ENCODE measurements at places on chromosomes 13 and 19. TPM values are rescaled to one million over a fixed set of nuclear protein-coding genes. Genes with fewer than 3 reads are reported as not detected.

PDE4C gene
- 0.10 TPM for total RNA-seq

SOX1 gene
- not detected for total RNA-seq

MEIOSIN gene
- total RNA-seq: not detected

RFPL4A gene
- total RNA-seq: not detected

ZNF761 gene
- 16.7 TPM for total RNA-seq

ZNF433 gene
- total RNA-seq: 3.5 TPM

GPC6 gene
- 0.20 TPM for total RNA-seq

DNA sequence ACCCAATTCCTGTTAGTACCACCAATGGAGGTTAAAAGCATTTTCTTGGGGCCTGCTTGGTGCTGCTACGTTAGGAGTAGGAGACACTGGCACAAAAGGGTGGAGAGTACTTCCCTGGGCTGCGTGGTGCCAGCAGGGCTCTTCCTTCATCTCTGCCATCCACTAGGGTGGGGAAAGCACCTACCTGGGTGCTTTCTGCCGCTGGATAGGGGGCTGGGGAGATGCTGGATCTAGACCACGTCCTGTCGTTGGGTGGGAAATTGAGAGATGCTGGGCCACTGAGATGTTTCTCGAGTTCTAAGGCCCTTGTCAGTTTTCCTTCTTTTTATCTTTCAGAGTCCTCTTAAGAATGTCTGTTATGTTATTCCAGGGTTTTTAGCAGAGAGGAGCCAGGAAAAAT, 6.7 kb upstream of the FCGBP start:
- DNase-seq: no peak

DNA sequence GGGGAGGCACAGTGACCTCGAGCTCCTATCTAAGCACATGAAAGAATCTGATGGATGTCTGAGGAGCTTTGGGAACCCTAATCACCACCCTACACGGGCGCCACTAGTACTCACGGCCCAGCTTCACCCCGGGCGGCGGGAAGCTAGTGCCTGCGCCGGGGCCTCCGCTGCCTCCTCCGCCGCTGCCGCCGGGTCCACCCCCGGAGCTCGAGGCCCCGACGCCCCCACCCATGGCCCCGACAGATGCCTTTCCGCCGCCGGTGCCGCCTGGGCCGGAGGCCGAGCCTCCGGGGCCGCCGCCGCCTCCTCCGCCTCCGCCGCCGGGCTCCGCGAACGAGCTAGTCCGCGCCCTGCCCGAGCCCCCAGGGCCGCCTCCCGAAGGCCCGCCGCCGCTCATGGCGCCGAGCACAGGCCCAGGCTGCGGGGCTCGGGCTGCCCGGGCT, 312 bp downstream of the GSK3A start:
- DNase-seq: no peak

DNA sequence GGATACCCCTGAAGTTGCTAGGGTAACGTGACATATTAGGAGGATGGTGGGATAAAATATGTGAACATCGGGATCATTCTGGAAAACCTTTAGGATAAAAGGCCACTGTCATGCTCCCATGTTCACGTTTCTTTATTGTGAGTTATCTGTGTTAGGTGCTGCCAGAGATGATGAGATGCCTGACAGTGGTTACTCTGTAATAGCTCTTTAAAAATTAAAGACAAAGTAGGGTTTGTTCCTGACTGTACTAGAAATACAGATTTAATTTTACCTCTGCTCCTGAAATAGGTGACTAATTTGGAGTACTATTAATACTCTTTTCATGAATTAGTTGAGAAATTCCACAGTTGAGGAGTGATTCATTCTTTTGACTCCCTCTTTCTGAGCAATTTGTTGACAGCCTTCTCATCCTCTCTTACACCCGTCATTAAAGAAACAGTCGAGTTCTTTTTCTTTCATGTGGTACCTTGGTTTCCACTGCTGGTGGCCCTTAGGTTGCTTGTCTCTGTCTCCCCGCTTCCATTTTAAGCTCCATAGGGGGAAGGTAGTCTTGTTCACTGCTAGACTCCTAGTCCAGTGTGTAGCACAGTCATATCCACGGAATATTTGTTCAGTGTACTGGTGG, 28.4 kb downstream of the SAE1 start:
- DNase-seq: no peak

DNA sequence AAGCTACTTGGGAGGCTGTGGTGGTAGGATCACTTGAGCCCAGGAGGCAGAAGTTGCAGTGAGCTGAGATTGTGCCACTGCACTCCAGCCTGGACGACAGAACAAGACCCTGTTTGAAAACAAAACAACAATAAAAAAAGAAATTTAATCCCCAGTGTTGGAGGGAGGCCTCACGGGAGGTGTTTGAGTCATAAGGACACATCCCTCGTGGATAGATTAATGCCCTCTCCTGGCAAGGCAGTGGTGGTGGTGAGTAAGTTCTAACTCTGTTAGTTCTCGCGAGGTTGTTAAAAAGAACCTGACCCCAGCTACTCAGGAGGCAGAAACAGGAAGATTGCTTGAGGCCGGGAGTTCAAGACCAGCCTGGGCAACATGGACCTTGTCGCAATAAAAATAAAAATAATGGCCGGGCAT, 27.6 kb upstream of the SIN3B start:
- peak; percentile 67 for DNase-seq

- peak; percentile 33 for DNase-seq
These were observed 21.4 kb downstream of the KCTD4 start for GRCh38 chr13:45179428-45179827.

GRCh38 chr13:98181111-98181815, 4.2 kb upstream of the RNF113B start:
- DNase-seq: no peak

GRCh38 chr19:46755853-46756543, 9.7 kb upstream of the STRN4 start:
- no peak for DNase-seq

DNA sequence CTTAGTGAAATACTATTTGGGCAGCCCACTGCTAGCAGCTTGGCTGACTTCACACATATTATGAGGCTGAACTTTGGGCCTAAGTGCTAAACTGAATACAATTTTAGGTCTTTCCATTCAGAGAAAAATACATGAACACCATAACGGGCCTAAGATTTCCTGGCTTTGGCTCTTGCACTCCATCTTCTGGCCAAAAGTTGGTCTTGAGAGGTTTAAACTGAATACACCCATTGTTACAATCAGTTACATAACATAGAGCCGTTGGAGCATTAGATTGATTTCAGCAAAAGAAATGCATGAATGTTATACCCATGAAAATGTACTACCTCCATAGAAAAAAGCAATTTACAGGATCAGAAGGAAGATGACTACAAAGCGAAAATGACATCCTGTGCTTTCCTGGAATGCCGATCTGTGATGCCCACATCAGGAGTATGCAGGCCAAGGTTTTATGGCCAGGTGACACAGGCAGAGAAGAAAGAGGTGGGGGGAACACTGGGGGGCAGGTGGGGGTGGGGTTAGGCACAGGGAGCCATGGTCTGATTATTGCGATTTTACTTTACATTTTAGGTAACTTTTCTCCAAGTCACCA, 11.1 kb upstream of the SHISA2 start:
- peak; percentile 60 for DNase-seq

- no peak for DNase-seq
These were observed 5.0 kb upstream of the C19orf33 start for GRCh38 chr19:38298821-38299680.

DNA sequence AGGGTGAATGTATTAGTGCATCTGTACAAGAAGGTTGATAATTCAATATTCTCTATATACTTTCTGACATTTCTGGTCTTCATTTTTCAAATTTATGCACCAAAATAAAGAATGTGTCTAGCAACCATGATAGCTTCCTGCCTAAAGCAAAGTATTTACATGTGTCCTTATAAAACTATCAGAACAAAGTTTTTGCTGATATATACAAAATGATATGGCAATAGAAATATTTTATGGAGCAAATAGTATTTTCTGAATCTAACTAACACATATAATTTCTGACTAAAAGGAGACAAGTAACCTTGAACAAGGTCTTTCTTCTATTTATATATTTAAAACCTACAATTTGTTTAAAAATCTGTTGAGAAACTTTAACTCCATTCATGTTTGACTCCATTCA, 184.9 kb downstream of the DIAPH3 start:
- no peak for DNase-seq

- peak; percentile 44 for DNase-seq
These were observed 750 bp downstream of the RAB20 start for GRCh38 chr13:110560601-110561343.

GRCh38 chr13:113552786-113553434, 31.6 kb upstream of the TFDP1 start:
- DNase-seq: no peak

DNA sequence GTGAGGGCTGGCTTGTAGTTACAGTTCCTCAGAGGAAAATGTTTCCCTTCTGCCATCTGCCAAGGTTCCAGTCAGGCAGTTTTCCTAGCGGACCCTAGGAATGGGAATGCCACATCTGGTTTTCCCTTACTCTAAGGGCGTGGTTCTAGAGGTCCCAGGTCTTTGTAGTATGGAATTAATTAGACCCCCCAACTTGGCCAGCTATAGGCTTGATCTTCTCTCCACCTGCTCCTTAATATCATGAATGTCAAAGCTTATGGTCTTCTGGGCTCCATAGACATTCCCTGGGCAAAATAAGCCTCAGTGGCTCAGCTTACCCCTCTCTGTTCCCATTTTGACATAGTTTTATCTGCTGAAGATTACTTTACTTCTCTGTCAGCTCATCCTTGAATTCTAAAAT, 70.0 kb downstream of the ZNF568 start:
- no peak for DNase-seq

DNA sequence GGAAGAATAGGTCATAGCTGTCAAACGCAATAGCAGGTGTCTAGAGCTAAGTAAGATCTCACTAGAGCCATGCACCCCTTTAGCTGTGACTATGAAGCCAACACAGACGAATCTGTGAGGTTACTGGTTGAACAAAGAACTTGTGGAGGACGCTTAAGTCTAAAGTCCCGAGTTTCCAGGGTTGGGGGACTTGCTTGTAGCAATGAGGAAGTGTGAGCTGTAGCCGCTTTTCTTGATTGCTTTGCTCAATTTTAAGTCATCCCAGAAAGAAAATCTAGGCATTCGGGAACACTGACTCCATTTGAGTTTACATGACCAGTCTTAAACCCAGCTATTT, 1.6 kb downstream of the GPC5 start:
- DNase-seq: no peak

GRCh38 chr19:30882411-30883005, 466.7 kb downstream of the TSHZ3 start:
- no peak for DNase-seq

DNA sequence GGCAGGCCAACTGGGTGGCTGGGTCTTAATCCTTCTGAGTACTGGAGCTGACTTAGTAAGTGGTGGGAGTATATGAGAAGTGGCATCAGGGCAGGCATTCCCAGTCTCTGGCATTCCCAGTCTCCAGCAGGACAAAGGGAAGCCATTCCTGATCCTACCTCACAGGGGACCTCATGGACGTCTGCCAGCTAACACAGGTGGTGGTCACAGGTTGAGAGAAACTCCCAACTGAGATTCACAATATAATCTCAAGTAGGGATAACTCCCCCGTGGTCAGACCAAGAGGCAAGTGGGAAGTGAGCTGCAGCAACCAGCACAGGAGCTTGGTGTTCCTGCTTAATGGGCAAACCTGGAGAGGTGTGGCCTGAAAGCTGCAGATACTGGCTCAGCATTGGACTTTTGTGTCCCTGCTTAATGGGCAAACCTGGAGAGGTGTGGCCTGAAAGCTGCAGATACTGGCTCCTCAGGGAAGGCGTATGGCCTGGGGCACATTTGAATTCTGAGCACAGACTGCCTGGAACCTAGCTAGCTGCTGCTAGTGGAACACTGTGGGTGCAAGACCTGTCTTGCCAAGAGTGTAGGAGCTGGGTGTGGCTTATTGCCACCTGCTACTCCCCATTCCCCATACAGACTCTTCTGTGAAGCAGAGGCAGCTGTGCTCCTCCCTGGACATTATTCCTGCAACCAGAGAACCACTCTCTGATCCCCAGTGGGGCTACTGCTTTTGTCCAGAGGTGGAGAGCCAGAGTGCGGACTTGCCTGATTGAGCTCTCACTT, 25.9 kb upstream of the OR10H2 start:
- no peak for DNase-seq

DNA sequence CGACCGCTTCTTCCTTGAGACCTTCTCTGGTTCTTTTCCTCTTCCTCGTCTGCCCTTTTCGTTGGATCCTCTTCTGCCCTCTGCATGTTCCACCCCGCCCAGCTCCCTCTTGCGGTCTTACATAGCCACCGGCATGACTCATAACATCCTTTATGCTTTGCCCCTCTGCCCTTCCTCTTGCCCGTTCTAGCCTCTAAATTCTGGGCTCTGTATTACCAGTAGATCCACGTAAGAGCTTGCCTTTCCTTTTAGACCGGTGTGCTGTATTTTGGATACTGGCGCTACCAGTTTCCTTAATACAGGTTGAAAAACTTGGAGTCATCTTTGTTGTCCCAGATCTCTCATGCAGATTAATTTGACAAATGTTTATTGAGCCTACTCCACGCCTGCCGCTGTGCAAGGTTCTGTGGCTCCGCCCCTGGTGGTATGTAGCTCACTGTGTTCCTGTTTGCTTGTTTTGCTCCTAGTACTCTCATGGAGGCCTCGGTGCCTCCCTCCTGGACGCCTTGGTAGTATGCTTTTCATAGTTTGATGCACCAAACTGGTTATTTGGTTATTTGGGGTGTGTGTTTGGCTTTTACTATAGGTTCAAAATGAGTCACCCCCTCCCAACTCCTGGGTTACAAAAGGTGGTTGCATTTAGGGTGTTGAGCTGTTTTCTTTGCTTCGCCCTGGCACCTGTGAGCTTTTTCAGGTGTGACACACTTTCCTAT, 1.7 kb downstream of the GTF3A start:
- peak; percentile 82 for DNase-seq

- no peak for DNase-seq
These were observed 38.0 kb downstream of the TPT1 start for GRCh38 chr13:45303026-45303425.

- no peak for DNase-seq
These were observed 102.8 kb downstream of the EFNB2 start for GRCh38 chr13:106432636-106433035.

- no peak for DNase-seq
These were observed 188.8 kb upstream of the SPRY2 start for GRCh38 chr13:80529734-80530133.

- DNase-seq: no peak
These were observed 160.4 kb downstream of the PCDH20 start for GRCh38 chr13:61255040-61255796.

GRCh38 chr13:26785838-26786630, 25.4 kb upstream of the GPR12 start:
- peak; percentile 26 for DNase-seq

DNA sequence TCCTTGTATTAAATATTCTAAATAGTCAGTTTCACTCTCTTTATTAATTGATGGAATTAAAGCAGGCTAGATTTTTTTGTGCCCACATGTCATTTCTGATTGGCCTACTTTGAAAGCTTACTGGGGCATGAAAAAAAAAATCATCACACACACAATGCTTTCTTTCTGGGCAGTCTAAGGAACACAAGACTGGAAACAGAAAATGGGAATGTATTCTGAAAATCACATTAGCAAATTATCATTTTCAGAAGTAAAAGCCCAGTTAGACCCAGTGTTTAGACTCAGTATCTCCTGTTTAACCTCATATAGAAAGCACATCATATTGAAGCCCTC, 339.4 kb downstream of the SPRY2 start:
- no peak for DNase-seq

GRCh38 chr19:48608798-48609263, 2.3 kb downstream of the SPACA4 start:
- DNase-seq: peak; percentile 70
